ENCODE measurements at places on chromosomes 4 and X.
A peak's percentile ranks its signal among the peaks of the same experiment; 100 is the strongest.

GRCh38 chr4:99710681-99711345 is 53.2 kb upstream of the C4orf54 start:
- DNase-seq = no peak

DNA sequence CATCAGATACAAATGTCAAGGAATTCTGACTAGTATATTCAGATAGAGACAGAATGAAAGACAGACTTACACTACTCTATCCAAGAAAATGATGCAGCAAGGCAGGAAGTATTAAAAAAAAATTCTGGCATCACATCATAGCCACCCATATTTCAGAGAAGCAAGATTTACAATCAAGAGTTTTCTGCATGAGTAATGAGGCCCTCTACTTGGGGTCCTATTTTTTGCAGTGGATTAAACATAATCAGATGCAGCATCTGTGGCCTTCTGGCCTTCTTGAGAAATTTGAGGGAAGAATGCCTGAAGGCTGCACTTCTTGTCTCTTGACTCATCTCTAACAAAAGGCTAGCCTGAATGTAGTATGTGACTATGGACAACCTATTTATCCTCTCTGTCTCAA is 48.2 kb upstream of the SLIT2 start:
- DNase-seq = no peak

GRCh38 chr4:102168580-102168979 is 176.7 kb downstream of the SLC39A8 start:
- no peak for DNase-seq

DNA sequence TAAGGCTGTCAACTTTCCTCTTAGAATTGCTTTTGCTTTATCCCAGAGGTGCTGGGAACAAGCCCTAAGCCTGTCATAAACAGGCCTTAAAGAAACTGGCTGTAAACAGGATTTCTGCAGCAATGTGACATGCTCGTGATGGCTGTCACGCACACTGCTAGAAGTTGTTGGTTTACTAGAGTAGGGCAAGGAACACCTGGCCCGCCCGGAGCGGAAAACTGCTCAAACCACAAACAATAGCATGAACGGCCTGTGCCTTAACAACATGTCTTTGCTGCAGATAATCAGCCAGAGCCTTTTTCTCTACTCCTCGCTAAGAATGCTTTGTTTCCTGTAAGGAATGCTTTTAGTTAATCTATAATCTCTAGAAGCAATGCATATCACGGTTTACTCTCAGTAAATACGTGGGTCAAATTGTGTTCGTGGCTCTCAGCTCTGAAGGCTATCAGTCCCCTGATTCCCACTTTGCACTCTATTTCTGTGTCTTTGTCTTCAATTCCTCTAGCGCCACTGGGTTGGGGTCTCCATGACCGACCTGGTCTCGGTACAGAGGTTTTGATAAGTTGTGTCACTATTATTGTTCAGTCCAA is 318.3 kb downstream of the GLUD2 start:
- DNase-seq = no peak

DNA sequence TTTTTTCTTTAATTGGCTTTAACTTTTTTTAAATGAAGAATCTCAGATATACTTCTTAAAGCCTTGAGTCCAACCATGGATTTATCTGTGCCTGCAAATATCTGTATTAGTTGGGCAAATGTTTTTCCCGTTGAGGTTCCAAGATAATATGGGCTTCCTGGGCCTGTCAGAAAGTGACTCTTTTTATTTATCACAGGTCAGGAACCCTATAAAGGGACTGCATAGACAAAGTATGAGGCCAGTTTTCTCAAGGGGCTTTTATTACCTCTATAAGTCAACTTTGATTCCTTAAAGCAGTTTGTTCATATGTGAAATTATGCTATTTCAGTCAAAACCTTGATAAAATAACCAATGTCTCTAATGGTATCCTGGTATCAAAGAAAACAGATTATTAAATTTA is 80.2 kb upstream of the BMP2K start:
- no peak for DNase-seq

GRCh38 chrX:56783450-56783831 is 54.4 kb downstream of the NBDY start:
- DNase-seq = no peak

DNA sequence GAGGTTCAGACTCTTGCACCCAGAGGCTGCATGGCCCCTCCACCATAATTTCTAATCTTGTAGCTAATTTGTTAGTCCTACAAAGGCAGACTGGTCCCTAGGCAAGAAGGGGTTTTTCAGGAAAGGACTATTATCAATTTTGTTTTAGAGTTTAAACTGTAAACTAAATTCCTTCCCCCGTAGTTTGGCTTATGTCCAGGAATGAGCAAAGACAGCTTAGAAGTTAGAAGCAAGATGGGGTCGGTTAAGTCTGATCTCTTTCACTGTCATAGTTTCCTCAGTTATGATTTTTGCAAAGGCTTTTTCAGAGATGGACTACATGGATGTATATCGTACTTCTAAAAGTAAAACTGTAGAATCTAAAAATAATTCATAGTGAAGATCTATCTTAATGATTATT is 258.1 kb upstream of the IL1RAPL1 start:
- no peak for DNase-seq

- DNase-seq = no peak
Observed at GRCh38 chr4:143025081-143025704, 159.5 kb upstream of the USP38 start.

DNA sequence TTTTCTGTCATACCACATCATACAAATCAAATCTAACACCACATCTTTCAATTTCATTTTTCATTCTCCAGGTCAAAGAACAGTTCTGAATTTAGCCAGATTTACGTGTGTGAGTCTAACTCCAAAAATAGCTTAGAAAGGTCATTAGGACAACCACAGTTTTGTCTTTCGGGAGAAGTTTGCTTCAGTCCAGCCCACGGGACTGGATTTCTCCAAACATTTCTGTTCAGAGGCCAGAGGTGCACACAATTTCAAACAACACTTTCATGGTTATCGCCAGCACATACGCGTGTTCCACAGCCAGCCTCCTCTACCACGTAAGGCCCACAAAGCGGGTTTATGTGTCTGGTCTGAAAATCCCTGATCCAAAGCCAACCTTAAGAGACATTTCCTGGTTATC is 65.9 kb downstream of the VEGFC start:
- no peak for DNase-seq

DNA sequence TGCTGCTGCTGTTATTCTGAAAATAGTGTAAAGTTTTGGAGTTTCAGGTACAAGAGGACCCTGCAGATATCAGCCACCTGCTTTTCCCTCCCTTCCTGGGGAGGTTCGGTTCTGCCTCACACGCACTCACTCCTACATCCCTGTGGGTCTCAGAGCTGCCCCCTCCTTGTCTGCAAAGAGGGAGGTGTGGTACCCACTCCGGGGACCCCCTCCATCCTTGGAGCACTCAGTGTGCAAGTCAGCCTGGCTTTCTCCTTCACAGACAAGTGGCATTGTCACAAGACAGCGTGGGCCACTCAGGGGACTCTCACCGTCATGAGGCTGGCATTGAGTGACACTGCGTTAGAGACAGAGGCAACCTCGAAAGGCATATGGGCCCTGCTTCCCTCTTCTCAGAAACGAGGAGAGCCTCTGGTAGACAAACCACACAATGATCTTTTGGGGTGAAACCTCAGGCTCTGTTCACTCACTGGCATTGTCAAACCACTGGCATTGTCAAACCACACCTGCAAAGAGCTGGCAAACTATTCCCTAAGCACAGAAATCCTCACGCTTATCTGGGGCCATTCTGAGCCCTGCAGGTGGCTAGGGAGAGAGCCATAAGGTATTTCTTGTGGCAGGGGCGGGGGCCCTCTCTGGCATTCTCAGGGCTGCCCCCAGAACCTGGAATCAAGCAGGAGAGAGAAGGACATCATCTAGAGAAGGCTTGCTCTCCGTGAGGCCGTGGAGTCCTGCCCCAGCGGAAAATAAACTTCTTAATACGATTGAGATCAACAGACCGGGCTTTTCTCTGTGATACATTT is 285.0 kb downstream of the SHOX start:
- no peak for DNase-seq

- DNase-seq = no peak
Observed at GRCh38 chr4:106914223-106914622, 121.9 kb downstream of the DKK2 start.

DNA sequence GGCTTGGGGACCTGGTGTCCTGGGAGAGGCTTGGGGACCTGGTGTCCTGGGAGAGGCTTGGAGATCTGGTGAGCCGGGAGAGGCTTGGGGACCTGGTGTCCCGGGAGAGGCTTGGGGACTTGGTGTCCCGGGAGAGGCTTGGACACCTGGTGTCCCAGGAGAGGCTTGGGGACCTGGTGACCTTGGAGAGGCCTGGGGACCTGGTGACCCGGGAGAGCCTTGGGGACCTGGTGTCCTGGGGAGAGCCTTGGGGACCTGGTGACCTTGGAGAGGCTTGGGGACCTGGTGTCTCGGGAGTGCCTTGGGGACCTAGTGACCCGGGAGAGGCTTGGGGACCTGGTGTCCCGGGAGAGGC is 12.6 kb downstream of the SHOX start:
- DNase-seq = no peak

DNA sequence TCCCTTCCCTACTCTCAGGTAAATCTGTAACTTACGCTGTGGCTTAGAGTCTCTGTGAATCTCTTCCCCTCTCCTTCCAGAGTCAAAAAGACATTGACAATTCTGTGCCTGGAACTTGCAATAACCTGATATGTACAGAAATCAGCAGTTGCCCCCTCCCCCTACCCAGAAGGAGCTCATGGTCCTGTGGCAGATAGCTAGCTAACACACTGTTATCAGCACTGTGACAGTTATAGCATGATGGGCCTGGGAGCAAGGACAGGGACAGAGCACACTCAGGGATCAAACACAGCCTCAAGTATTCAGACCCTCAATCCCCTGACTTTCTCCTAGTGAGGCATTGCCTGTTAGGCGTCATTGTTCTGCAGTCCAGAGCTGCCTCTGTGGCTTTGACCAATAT is 18.7 kb upstream of the MAGEA10 start:
- DNase-seq = no peak

DNA sequence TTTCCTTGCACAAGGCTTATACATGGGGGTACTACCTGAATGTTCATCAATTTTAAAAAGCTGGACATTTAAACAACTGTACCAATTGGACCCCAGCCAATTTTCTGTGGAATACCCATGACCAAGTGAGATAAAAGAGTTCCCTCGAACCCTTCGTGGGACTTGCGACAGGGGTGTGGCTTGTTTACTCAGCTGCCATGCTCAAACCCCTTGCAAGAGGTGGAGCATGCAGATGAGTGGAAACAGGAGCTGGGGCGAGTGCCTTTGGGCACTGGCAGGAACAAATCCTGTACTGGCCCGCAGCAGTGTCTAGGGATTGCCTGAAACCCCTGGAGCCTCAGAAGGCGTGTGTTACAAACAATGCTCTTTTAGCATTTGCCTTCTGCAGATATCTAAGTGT is 144.2 kb downstream of the PDHA2 start:
- no peak for DNase-seq

GRCh38 chr4:73865431-73866096 is 3.6 kb upstream of the CXCL1 start:
- DNase-seq = no peak

- no peak for DNase-seq
Observed at GRCh38 chr4:173506597-173507211, 23.3 kb downstream of the HAND2 start.

DNA sequence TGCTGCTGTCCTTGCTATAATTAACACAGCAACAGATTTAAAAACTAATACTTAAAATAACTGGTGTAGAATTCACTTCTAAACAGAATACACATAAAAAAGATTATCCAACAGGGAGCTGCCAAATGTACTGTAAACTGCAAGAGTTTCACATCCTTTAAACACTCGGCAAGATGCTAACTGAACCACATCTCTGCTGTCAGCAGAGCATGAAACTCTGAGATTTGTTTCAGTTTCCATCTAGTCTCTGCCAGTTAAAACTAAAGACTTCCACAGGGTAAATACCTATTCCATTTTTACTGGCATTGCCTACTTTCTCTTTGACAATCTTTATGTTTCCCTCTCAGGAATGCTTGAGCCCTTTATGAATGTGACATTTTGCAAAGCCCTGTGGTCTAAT is 127.7 kb downstream of the SLC7A11 start:
- peak; percentile 60 for DNase-seq

- no peak for DNase-seq
Observed at GRCh38 chr4:129600898-129601297, 504.9 kb downstream of the C4orf33 start.

DNA sequence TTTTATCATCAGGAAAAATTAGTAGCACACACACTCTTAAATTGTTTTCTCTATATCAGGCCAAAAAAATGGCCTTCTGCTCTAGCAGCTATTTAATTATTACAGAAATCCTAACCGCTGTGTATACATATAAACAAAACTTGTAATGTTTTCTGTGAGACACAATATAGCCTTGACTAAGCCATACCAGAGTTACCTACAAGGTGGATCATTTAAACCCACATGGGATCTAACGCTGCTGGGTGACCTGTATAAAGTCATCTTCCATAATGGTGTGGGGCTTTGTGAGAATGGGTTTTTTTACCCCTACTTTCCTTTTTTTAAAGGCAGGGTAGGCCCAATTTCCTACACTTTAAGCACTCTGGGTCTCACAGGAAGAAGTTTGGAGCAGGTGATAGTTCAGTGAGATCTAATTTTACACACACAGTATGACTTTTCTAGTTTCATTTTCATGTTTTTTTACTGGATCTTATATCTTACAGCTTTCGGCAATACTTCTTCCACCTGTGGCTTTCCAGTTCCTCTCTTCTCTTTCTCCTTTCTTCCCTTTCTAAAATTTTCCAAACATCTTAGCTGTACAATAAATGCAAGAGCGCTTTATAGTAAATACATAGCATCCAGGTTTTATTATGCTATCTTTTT is 66.9 kb upstream of the MMAA start:
- no peak for DNase-seq
